Central memory CD8-positive, alpha-beta T cell (primary cell): ENCODE measurements at places on chromosomes 4 and X.

DNA sequence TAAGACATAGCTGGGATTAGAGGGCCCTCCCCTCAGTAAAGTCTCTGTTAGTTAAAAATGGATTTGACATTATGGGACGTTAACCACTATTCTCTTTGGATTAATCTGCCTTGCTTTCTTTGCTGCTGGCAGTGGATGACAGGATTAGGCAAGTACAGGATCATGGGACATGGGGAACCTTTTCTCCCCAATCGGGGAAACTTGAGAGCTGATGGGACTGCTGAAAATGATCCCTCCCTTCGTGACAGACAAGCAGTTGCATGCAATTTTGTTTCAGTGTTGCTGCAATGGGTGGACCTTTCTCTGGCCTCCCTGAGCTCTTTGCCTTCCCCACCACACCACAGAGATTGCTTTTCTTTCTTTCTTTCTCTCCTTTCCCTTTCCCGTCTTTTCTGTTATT is 120.2 kb upstream of the BANK1 start:
- DNase-seq: no peak
- no peak overlapping the region for H3K27ac ChIP-seq
- no peaks in the 10 kb centered on the region for H3K4me1 ChIP-seq
- H3K27me3 ChIP-seq: peaks cover 12% of the 10 kb centered on the region
- no peaks in the 10 kb centered on the region for H3K36me3 ChIP-seq

DNA sequence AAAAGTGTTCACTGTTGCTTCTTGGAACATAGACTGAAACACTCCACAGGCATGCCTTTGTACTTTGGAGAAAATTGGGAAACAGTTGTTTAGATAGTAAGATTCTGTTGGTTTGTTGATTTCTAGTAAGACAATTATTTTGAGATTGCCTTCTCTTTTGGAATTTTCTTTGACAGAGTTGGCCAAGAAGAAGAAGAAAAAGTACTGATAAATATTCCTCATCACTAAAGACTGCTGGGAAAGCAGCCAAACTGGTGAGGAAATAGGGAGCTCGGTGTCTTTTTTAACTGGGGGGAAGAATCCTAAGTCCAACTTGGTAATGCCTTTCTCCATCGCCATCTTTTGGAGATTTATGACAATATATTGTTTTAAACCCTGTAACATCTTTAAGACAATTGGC is 370.7 kb downstream of the GPAT3 start:
- no peaks in the 10 kb centered on the region for H3K36me3 ChIP-seq
- H3K4me1 ChIP-seq: no peaks in the 10 kb centered on the region
- DNase-seq: no peak
- no peak overlapping the region for H3K27ac ChIP-seq
- no peak overlapping the region for H3K4me3 ChIP-seq

GRCh38 chr4:7006411-7006810 is 36.8 kb upstream of the TADA2B start:
- DNase-seq: no peak
- H3K4me3 ChIP-seq: no peak overlapping the region
- peak overlapping the region; percentile 41 for H3K27ac ChIP-seq
- H3K36me3 ChIP-seq: peaks cover 28% of the 10 kb centered on the region
- peaks cover 8% of the 10 kb centered on the region for H3K4me1 ChIP-seq

GRCh38 chr4:181966104-181966551 is 277.1 kb upstream of the TENM3 start:
- no peaks in the 10 kb centered on the region for H3K36me3 ChIP-seq
- DNase-seq: no peak
- H3K27me3 ChIP-seq: no peaks in the 10 kb centered on the region
- H3K4me3 ChIP-seq: no peak overlapping the region
- no peaks in the 10 kb centered on the region for H3K4me1 ChIP-seq

GRCh38 chr4:56112377-56112776 is 163.6 kb downstream of the CEP135 start:
- H3K4me1 ChIP-seq: no peaks in the 10 kb centered on the region
- DNase-seq: no peak
- peaks cover 19% of the 10 kb centered on the region for H3K27me3 ChIP-seq
- peaks cover 1% of the 10 kb centered on the region for H3K36me3 ChIP-seq
- no peak overlapping the region for H3K27ac ChIP-seq
- H3K4me3 ChIP-seq: no peak overlapping the region

- H3K27ac ChIP-seq: no peak overlapping the region
- H3K4me3 ChIP-seq: no peak overlapping the region
Observed at GRCh38 chr4:1564535-1565375, 119.4 kb downstream of the FAM53A start.

DNA sequence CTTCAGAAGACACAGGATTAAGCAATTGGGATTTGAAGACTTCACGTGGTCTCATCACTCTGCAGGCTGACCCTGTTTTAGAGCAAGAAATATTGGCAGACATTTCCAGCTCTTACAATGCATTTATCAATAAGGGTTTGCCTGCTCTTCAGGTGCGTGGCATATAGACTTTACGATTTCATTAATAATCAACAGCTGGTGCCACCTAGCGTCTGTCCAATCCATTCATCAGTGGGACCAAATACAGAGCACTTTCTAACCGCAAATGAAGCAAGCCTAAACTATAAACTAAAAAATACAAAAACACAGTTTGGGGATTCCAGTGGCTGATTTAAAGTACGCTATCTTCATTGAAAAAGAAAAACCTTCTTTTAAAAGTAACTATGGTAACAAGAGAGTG is 125.4 kb upstream of the DMD start:
- no peaks in the 10 kb centered on the region for H3K4me1 ChIP-seq
- H3K4me3 ChIP-seq: no peak overlapping the region
- no peaks in the 10 kb centered on the region for H3K27me3 ChIP-seq
- DNase-seq: no peak

DNA sequence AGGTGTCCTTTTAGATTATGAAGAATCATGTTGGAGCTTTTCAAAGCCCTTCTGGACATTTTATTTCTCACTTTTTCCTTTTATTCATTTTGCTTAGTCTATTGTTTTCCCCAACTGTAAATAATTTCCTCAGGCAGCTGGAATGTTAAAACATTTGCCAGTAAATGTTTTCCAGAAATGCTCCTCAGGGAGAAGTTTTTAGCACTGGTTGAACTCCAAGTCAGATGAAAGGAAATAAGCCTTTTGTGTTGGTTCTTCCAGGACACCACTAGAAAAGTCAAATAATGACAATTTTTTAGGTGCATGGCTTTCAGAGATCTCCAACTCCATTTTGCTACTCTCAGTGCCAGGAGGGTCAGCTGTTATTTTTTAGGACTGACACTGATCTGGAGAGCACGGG is 127.9 kb downstream of the IL13RA2 start:
- no peak overlapping the region for H3K27ac ChIP-seq
- H3K4me3 ChIP-seq: no peak overlapping the region
- H3K36me3 ChIP-seq: no peaks in the 10 kb centered on the region
- no peak for DNase-seq
- H3K4me1 ChIP-seq: no peaks in the 10 kb centered on the region

DNA sequence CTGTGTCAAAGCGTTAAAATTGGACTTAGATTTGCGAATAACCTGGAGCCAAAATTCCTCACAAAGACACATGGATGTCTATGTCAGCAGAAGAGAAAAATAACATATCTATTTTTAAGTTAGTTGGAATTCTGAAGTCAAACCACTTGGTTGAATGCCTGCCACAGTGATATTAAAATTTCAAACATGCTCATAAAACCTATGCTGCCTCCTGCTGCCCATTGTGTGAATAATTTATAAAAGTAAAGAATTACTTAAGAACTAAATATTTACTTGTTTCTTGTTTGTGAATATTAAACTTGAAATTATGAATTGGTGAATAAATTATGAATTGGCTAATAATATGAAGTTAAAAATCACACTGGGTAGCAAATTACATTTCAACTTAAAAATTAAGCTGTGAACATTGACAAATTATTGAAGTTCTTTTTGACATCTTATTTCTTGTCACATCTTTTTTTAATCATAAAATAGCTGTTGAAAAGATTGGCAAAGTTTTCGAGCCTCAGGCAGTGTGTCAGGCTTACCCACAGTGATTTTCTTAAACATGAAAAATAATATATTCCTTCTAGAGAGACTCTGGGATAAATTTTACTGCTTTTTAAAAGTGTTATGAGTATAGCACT is 35.4 kb downstream of the FABP2 start:
- H3K27ac ChIP-seq: no peak overlapping the region
- no peaks in the 10 kb centered on the region for H3K27me3 ChIP-seq
- H3K4me1 ChIP-seq: peaks cover 6% of the 10 kb centered on the region
- peaks cover 1% of the 10 kb centered on the region for H3K36me3 ChIP-seq
- DNase-seq: no peak

DNA sequence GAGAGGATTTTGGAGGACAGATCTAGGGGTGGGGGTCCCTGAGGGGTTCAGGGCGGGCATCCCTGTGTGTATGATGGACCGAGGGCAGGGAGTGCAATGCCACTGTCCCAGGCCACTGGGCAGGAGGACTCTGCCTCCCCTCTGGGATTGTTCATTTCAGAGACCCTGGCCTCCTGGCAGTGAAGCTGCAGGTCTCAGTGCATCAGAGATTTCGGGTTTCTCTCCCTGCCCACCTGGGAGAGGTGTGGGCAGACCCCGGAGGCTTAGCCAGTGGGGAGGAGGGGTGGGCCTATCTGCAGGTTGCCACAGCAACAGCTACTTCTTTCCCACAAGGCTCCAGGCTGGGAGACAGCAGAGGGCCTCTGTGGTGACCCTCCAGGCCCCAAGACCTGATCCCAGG is 80.1 kb upstream of the LRPAP1 start:
- DNase-seq: no peak
- no peak overlapping the region for H3K27ac ChIP-seq
- no peak overlapping the region for H3K4me3 ChIP-seq
- H3K36me3 ChIP-seq: no peaks in the 10 kb centered on the region

GRCh38 chr4:99264927-99265326 is 25.9 kb downstream of the ADH1A start:
- no peaks in the 10 kb centered on the region for H3K4me1 ChIP-seq
- no peak overlapping the region for H3K4me3 ChIP-seq
- DNase-seq: no peak
- H3K27me3 ChIP-seq: peaks cover 19% of the 10 kb centered on the region

GRCh38 chr4:7546809-7547367 is 112.2 kb upstream of the PSAPL1 start:
- peaks cover 44% of the 10 kb centered on the region for H3K27me3 ChIP-seq
- no peaks in the 10 kb centered on the region for H3K36me3 ChIP-seq
- no peak for DNase-seq
- no peak overlapping the region for H3K4me3 ChIP-seq

DNA sequence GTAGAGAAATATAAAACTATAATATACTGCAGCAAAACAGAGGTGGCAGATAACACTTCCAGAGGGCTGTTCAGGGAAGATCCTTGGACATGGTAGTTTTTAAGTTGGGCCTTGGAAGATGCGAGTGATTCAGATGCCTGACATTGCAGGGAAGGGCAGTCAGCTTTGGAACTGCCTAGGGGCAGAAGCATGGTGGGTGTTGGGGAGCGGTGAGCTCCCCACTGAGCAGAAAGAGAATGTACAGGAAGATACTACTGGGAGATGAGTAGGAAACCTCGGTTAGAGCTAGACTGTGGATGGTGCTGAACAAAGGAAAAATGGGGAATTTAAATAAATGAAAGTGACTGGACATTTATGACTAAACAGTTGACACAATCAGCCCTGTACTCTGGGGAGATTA is 24.9 kb upstream of the SEC24B start:
- no peaks in the 10 kb centered on the region for H3K36me3 ChIP-seq
- H3K27me3 ChIP-seq: no peaks in the 10 kb centered on the region
- no peak for DNase-seq
- no peak overlapping the region for H3K27ac ChIP-seq
- H3K4me1 ChIP-seq: no peaks in the 10 kb centered on the region
- H3K4me3 ChIP-seq: no peak overlapping the region

DNA sequence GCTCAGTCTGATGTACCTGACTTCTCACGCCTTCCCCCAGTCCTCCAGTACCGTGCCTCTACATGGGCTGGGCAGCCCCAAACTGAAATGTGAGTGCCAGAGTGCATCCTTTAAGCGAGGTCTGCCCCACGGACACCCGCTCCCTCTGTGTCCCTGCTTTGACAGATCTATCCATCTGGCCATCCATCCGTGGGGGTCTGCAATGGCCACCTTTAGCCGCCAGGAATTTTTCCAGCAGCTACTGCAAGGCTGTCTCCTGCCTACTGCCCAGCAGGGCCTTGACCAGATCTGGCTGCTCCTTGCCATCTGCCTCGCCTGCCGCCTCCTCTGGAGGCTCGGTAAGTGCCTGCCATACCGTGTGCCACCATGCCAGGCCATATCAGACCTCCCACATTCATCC is 827 bp downstream of the PORCN start:
- peaks cover 18% of the 10 kb centered on the region for H3K36me3 ChIP-seq
- no peak for DNase-seq
- H3K27me3 ChIP-seq: no peaks in the 10 kb centered on the region
- peak overlapping the region; percentile 94 for H3K4me3 ChIP-seq

- H3K27me3 ChIP-seq: no peaks in the 10 kb centered on the region
- no peak overlapping the region for H3K27ac ChIP-seq
- no peak for DNase-seq
- no peaks in the 10 kb centered on the region for H3K36me3 ChIP-seq
- no peak overlapping the region for H3K4me3 ChIP-seq
Observed at GRCh38 chr4:56630876-56631666, 50.0 kb downstream of the HOPX start.

DNA sequence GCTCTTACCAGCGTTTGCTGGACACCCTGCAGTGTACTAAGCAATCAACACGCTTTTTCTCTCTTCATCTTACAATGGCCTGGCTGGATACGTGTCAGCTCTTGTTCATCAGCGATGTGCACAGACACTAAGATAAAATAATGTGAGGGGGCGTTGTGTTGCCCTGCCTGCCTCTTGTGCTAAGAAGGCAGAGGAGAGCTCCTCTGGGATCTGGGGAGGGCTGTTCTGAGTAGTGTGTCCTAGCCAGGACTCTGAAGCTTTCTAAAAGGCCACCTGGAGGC is 49.7 kb downstream of the NELFA start:
- no peak overlapping the region for H3K27ac ChIP-seq
- no peak for DNase-seq

DNA sequence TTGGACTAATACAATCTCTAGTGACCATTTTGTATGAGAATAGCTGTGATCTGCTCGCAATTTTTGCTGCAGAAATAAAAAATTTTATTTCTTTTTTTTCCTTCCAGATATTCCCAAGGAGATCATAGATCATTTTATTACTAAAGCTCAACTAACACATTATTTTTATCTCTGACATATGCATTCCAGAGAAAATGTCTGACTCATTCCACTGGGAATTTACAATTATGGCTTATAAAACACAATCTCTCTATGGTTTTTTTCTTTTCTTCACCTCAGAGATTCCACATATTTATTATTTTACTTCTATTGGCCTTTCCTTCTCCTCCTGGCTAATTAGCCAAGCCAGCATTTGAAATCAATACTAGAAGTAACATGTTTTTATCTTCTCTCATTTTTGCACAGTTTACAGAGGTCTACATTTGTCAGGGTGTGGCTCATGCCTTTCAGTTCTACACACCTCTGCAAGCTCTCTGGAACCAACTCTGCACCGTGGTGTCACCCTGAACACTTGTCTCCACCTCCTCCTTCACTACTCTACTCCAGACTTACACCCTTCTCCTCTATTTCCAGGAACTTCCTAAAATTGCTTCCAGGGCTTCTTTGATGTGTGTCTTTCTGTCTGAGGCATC is 59.8 kb upstream of the GPM6A start:
- no peak overlapping the region for H3K4me3 ChIP-seq
- no peaks in the 10 kb centered on the region for H3K27me3 ChIP-seq
